ENCODE measurements at places on chromosomes 12 and 14.
A peak's percentile ranks its signal among the peaks of the same experiment; 100 is the strongest.

- DNase-seq: no peak
These were observed 96.2 kb downstream of the ITPR2 start for GRCh38 chr12:26736563-26737486.

- no peak for DNase-seq
These were observed 13.7 kb upstream of the CHST11 start for GRCh38 chr12:104443008-104443407.

DNA sequence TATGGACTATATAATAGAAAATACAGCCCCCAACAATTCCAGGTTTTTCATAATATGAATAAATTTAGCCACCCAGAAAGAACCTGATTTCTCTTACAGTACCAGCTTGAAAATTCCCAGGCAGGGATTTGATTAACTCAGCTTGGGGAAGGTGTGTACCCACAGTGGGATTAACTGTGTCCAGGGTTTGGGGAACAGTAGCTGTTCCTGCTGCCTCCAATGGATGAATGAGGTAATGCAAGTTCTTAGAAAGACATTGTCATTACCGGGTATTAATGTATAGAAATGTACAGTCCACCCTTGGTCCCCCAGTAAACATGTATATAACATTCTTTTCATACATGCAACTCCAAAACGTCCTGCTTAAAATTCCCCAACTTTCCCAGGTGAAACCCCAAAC is 115.6 kb downstream of the LRIG3 start:
- peak; percentile 31 for DNase-seq

- DNase-seq: no peak
These were observed 13.5 kb downstream of the GPR84 start for GRCh38 chr12:54350743-54351142.

- DNase-seq: peak; percentile 66
These were observed at the start of gene CACNB3 for GRCh38 chr12:48817873-48818830. TSS of gene CACNB3 (plus strand) at chr12:48818496. CDS start at chr12:48818930, 434 bp downstream.

DNA sequence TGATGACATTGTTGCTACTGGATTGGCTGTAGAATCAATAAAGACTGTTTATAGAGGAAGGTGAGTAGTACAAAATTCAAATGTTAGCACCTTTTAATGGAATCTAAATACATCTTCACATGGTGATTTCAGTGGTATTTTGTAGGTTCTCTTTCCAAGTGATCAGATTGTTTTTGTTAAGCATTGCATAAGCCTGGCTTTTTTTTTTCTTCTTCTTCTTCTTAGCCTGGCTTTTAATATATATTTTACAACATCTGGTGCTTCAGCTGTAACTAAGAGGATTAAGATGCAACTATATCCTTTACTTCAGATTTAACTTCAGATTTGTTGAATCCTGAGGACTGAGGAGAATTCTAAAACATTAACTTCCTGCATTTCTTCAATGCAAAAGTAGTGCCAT is 57.3 kb upstream of the ATF1 start:
- DNase-seq: no peak

GRCh38 chr14:68373124-68373646 is 419.7 kb downstream of the ZFP36L1 start:
- DNase-seq: no peak

GRCh38 chr12:1819571-1819970 is 794 bp upstream of the LRTM2 start:
- DNase-seq: no peak

GRCh38 chr12:104686196-104686595 is 229.4 kb downstream of the CHST11 start:
- DNase-seq: no peak

- DNase-seq: no peak
These were observed 733 bp upstream of the PPFIBP1 start for GRCh38 chr12:27523305-27523641.

- DNase-seq: no peak
These were observed 304.5 kb downstream of the GRIN2B start for GRCh38 chr12:13676880-13677279.

DNA sequence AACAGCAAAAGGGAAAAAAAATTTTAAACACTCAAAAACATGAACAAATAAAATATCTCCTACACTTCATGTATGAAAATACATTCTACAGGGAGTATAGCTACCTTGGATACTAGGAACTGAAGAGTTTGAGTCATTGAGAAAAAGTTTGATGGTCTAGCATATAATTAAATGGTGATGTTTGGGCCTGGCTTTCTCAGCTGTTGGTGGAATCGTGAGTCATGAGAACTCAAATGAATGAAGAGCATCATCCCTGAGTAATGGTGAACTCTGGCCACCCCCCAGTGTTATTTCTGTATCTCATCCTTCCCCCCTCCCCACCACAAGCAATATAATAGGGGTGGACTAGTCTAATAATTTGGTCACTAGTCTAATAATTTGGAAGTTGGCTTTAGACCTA is 6.7 kb upstream of the SLC6A15 start:
- DNase-seq: no peak

- DNase-seq: no peak
These were observed 1.3 kb upstream of the SETD1B start for GRCh38 chr12:121802485-121802842.

DNA sequence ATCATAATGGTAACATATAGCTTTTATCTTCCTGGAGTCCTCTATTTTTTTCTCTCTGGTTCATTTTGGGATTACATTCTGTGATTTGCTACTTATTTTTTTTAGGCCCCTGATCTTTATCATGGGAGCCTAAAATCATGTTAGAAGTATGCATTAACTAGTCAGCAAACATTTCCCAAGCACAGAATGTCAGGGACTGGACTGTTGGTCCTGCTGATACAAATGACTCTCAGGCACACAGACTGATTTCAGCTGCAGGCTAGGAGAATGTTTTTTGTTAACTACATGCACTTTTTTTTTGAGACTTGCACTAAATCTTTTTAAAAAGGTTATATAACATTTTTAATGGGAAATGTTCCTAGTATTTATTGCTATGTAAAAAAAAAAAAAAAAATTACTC is 131.1 kb downstream of the ACSS3 start:
- DNase-seq: no peak

All from HEK293T (cell line).